Stimulated activated CD8-positive, alpha-beta memory T cell treated with anti-CD3 and anti-CD28 coated beads, Interleukin-12 subunit alpha, Interleukin-12 subunit beta, amount 100 ng/mL, for 4 hours (primary cell): ENCODE measurements at places on chromosomes 6 and 20.

DNA sequence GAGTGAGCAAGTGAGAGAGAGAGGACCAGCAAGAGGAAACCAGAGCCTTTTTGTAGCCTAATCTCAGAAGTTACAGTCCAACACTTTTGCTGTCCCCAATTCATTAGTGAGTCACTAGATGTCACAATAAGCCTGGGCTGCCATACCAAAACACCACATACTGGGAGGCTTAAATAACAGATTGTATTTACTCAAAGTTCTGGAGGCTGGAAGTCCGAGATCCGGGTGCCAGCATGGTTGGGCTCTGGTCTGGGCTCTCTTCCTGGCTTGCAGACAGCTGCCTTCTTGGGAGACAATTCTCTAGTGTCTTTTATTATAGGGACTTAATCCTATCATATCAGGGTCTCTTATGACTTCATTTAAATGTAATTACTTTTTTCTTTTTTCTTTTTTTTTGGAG lies 50.7 kb upstream of the FERMT1 start:
- no peak for DNase-seq

DNA sequence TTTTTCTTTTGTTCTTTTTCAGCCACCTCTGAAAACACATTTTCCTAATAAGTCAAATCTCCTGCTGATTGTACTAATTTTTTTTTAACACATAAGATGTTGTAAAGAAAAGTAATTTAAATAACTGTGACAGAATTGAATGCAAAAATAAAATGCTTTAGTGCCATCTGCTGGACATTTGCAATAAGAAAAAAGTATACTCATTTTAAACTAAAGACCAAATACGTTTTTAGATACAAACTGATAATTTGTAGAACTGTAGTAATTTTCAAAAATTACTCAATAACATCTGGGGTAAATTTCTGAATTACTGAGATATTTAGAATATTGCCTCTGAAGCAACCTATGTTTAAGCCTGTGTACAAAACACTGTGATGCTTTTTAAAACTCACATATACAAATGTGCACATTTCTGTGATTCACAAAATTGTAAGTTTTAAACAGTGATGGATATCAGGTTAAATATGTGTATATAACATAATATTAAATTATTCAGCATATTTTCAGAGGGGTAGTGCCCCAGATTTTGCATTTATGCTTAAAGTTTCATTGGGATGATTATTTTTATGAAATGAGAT lies 198.7 kb downstream of the RIMS1 start:
- DNase-seq = no peak

DNA sequence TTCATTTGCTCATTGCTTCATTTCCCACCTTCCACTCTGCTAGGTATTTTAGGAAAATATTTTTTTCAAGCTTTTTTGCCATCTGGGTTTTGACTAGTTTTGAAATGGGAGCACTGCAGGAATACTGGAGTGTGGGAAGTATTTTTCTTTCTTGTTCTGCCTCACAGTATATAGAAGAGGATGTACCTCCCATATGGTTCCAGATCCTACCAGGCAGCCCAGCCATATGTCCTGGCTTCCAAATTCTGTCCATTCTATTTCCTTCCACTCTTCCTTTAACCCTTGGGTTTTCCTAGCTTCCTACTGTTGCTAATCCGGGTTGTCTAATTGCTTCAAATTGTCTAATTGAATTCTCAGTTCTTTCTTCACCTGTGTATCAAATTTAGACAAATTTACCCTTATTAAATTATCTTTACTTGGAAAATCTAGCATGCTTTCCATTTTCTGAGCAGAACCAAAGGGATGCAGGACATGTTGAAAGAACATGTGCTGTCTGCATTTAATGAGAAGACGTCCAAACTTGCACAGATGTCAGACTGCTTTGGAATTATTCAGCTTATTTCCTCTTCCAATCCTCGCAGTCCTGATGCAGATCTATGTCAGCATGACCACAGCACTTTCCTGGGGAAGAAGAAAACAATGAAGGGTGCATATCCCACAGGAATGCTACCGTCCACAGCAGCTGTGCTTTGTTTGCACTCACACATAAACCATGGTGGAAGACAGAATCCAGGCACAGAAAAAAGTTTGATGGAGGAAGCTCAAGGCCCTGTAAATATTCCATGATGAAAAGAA lies 1273.9 kb upstream of the MAP3K7 start:
- no peak for DNase-seq

DNA sequence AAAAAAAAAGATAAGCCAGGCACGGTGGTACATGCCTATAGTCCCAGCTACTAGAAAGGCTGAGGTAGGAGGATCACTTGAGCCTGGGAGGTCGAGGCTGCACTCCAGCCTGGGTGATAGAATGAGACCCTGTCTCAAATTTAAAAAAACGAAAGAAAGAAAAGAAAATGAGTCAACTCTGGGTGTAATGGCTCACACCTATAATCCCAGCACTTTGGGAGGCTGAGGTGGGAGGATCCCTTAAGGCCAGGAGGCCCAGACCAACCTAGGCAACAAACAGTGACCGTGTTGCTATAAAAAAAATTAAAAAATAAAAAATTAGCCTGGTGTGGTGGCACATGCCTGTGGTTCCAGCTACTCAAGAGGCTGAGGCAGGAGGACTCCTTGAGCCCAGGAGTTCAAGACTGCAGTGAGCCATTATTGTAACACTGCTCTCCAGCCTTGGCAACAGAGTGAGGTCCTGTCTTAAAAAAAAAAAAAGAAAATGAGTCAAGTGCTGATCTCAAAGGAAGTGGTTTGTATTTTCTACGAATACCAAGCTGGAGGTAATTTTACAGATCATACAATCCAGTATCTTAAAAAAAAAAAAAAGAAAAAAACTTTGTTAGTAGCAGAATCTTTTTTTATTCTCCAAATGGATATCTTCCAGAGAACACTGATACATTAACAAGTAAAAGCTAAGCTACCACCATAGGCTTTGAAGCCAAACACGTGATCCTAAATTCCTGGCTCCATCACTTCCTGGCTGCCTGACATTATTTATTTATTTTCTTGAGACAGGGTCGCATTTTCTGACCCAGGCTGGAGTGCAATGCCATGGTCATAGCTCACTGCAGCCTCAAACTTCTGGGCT lies 5.7 kb downstream of the COMMD7 start:
- DNase-seq = peak; percentile 8

DNA sequence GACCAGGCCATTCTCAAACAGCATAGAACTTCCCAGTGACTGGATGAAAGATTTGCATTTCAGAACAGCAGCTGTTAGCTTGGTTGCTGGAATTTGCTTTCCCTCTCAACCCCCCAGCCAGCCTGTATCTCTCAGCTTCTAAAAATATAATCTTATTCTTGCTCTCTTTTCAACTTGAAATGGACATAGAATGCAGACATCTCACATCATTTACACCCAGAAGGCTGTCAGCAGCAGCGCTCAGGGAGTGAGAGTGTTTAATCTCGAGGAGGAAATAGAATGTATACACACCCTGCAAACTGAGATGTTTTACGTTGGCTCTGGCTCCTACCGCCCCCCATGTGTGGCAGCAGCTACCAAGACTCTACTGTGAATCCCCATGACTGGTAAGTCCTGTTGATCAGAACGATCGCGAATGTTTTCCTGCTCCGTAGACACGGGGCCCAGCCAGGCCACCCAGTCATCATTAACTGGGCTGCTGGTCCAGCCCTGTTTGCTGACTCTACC lies 163.4 kb upstream of the SLC24A3 start:
- no peak for DNase-seq

DNA sequence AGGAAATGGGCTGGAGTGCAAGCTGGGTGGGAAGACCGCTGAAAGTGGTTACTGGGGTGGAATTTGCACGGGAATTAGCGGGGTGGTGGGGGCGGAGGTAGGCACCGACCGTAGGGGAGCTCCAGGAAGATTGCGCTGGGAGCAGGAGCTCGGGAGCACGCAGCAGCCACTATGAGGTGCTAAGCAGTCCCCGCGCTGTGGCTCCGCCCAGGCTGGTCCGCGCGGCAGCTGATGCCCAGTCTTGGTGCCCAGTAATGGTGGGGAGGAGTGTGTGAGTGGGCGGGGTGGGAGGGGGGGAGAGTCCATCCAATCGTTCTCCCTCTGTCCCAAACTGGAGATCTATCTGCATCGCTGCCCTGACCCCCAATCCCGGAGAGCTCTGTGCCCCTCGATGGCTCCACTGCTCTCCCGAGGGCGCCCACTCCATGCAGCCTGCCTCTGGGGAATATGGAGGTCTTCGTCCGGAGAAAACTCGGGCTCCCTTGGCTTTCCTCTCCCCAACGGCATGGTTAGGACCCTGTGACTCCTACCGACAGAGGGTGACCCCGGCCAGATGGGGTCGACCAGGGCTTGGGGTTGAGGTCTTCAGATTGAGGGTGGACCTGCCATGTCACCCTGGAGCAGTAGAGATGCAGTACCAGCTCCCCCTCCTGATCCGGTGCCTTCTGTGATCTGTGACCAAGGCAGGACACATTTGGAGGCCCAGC lies 5.3 kb downstream of the TP53TG5 start:
- no peak for DNase-seq

DNA sequence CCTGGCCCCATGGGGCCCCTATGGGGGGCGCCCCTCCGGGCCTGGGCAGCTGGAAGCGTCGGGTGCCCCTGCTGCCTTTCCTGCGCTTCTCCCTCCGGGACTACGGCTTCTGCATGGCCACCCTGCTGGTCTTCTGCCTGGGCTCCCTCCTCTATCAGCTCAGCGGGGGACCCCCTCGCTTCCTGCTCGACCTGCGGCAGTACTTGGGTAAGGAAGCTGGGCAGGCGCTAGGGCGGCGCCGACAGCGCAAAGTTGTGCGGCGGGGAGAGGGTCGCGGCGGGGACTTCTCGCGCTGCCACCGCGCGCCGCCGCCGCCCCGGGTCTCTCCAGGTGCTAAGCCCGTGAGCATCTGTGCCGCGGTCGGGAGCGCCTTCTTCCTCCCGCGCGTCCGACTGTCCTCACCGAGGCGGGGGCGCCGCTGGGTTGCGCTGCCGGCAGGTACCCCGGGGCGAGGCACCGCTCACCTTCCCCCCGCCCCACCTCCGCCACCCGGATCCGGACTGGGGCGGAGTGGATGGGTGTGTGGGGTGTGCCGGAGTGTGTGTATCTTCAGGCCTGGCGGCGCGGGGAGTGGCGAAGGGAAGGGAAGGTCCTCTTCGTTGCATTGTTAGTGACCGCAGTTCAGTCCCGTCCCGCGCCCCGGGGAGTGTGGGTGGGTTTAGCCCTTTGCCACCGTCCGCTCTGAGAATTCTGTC lies 788 bp downstream of the UST start:
- no peak for DNase-seq

DNA sequence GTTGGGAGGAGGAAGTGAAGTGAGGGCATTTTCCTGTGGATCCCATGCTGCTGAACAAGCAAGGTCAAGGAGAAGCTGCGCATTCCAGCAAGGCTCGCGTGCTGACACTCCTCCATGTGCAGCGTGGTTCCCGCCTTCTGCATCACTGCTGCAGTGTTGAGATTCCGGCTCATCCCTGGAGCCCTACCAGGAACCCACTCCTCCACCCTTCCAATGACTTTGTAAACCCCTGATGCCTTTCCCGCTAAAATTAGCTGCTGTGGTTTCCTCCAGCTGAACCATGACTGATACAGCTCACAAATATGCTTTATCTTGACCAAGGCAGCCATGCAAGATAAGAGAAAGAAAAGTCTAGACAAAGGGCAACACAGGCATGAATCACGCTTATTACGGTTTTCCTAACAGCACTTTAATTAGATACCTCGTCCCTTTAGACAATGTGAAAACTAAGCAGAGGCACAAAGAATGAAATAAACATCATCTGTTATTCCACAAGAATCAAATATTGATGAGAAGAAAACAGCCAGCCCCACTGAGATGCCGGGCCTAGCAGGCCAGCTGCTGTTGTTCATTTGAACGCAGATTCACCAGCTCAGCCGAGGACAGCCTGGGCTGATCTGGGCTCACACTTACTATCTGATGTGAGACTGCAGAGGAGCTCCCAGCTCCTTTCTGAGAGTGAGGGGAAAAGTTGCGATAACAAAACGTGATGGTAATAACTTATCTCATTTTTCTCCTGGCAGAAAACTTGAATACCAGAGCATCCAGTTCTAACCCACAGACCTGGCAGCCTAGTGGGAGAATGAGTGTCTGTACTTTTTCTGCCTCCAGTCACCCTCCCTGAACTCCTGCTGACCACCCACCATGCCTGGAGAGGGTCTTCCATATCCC lies 14.2 kb upstream of the BNIP5 start:
- no peak for DNase-seq

GRCh38 chr6:1609648-1610496 lies at the start of gene FOXC1:
Gene FOXC1 (plus strand): TSS chr6:1609915. CDS start chr6:1610446, 531 bp downstream.
- no peak for DNase-seq

DNA sequence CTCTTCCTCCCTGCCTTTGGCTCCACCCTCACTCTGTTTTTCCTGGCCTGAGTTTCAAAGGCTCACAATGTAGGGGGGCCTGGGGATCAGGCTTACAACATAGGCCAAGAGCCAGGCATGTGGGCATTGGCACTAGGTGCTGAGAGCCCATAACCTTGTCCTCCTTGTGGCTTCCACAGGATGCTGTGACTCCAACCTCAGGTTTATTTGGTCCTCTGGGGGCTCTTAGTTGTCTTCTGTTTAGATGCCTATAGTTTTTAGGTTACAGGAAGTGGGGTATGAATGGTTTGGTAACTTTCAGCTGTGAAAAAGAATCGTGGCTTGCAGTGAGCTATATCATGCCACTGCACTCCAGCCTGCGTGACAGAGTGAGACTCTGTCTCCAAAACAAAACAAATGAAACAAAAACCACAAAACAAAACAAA lies 25.6 kb downstream of the MMP24 start:
- no peak for DNase-seq

- no peak for DNase-seq
Observed at GRCh38 chr20:54138427-54138826, 35.4 kb downstream of the CYP24A1 start.

DNA sequence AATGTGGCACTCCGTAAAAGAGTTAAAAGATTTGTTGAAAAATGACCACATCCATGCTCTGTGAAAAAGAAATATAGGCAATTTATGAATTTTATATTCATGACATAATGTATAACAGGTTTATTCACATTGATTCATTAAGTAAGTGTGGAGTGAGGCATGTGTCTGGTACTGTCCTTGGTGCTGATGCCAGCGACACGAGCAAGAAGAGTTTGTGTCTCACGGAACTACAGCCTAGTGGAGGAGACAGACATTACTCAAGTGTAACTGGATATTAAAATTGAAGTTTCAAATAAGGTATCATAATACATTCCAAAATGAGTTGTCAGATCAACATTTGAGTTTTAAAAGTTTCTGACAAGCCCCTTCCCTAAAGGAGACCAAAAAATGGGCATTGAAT lies 158.2 kb upstream of the PRND start:
- no peak for DNase-seq
